Sciatic nerve (tissue), 2 donors: ENCODE measurements at places on chromosomes 16 and 17. TPM values are rescaled to one million over a fixed set of nuclear protein-coding genes. Genes with fewer than 3 reads are reported as not detected.

DNA sequence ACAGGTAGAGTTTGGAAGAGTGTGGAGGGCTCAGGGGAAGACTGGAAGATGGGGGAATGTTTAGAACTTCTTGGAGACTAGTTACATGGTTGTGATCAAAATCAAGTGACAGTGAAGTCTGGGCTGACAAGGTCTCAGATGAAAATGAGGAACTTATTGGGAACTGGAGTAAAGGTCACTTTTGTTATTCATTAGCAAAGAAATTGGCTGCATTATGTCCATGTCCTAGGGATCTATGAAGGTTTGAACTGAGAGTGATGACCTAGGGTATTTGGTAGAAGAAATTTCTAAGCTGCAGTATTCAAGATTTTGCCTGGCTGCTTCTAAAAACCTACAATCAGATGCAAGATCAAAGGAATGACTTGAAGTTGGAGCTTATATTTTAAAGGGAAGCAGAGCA is 747.1 kb downstream of the KCNJ2 start:
- no peak for DNase-seq

DNA sequence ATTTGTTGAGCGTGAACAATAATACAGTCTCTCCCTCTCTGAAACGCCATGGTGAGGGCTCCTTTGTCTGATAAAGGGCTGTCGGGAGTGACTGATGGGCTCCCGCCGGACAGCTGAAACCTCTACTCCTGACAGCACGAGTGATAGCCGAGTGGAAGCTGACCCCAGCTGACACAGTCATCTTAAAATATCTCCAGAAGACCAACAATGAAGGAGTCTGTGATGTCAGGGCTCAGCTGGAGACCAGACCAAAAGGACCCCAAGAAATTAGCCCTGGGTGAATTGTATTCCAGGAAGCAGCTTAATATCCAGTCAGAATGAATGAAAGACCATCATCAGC is 22.4 kb downstream of the CCDC182 start:
- DNase-seq = no peak

GRCh38 chr17:49575679-49576087 is at the start of gene NXPH3:
NXPH3 (plus strand) TSS chr17:49575871; CDS start chr17:49576220, 349 bp downstream.
- DNase-seq = peak; percentile 83

- peak; percentile 55 for DNase-seq
These were observed 21.6 kb upstream of the METRNL start for GRCh38 chr17:83057793-83058265.

DNA sequence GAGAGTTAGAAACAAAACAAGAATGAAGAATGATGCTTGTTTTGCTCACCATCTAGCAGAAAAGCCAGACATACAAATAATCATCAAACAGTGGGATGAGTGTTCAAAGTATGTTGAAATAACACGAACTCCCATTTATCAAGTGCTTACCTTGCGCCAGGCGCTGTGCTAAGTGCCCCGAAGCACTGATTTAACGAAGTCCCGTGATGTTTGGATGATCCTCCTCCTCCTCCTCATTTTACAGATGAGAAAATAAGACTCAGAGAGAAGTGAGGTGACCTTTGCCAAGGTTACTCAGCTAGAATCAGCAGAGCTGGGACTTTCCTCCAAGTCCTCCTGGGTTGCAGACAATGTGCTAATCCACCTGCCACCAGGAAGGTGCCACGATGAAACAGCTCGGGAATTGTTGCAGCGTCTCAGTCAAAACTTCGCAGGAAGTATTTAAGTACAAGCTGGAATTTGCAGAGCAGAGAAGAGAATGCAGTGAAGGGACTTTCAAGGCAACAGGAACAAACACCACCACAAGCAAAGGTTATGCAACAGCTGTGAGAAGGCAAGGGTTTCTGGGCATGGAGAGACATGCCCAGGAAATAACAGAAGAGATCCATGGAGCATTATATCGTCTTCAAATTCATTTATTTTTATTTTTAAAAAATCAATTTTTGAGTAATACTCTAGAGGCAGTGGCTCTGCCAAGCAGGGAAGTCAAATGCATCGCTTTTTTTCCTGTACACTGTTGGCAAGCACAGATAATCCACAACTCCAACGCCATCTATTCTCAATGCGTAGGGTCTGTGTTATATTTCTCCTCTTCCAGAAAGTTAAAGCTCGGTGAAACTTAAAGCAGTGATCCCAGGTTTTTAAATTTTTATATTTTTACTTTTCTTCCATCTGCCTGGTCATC is 11.1 kb downstream of the PRCD start:
- DNase-seq = no peak

GRCh38 chr16:53629151-53629550 is 74.5 kb downstream of the RPGRIP1L start:
- no peak for DNase-seq

DNA sequence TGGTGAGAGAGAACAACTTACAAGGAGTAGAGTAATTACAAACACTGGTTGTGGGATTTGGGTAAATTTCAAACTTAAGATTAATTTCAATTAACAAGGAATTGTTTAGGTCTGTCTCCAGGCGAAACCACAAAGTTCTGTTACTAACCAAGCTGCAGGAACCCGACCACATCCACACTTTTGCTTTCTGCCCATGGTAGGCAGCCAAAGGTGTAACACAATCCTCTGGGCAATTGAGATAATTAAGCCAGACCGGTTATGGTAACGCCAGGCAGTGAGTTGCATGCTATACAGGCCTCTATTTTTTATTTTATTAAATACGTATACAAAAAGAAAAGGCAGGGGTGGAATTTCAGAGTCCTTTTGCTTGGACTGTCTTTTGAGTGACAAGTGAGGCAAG is 12.0 kb downstream of the KCNJ2 start:
- no peak for DNase-seq

- peak; percentile 75 for DNase-seq
These were observed 66.4 kb upstream of the SMIM36 start for GRCh38 chr17:55577687-55578086.

- no peak for DNase-seq
These were observed 5.7 kb downstream of the ENO3 start for GRCh38 chr17:4956493-4957061.

VEZF1 gene
- total RNA-seq = 73.8 TPM

CRYBA1 gene
- not detected for total RNA-seq

GRCh38 chr16:55378616-55379015 is 54.6 kb downstream of the IRX6 start:
- DNase-seq = no peak

DNA sequence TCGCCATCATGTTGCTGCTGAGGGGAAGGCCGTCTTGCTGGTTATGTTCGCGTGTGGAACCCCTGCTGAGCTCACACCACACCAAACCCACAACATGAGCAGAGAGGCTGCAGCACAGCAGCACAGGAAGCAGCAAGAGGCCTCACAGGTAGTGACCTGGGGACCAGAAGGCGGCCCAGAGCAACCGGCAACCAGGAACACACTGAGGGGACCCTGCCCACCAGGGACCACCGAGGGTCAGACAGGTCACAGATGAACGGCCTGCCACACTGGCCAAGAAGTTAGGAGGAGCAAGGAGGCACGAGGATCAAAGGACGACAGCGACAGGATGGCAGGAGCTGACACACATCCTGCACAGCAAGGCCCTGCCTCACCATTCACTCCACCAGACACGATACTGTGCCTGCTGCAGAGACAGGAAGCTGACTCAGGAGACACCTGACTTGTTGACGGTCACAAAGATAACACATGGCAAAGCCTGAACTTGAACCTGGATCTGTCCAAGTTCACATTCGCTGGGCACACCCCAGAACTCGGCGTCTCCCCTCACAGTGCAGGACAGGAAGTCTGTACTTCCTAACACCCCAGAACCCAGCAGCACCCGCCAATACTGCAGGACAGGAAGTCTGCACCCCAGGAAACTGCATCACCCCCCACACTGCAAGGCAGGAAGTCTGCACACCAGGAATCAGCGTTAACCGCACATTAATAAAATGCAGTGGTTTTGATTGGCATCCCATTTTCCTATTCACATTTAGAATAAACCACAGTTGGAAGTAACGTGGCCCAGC is 98.5 kb downstream of the ZNF778 start:
- DNase-seq = no peak

DNA sequence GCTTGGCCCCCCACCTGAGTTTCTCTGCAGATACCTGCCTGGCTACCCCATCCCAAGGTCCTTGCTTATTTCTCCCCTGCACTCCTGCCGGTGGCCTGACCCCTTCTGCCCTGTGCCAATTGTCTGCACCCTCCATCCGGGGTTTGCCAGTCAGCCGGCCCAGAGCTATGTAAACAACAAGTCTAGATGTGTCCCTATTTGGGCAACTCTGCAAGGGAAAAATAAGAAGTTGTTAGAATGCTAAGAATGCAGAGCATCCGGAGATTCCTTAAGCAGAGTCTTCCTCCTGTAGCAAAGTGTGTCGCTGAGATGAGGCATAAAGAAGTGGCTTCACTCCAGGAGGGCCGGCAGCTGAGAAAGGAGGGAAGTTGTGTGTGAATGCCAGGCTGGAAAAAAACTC is 46.6 kb downstream of the RGS9 start:
- no peak for DNase-seq

DNA sequence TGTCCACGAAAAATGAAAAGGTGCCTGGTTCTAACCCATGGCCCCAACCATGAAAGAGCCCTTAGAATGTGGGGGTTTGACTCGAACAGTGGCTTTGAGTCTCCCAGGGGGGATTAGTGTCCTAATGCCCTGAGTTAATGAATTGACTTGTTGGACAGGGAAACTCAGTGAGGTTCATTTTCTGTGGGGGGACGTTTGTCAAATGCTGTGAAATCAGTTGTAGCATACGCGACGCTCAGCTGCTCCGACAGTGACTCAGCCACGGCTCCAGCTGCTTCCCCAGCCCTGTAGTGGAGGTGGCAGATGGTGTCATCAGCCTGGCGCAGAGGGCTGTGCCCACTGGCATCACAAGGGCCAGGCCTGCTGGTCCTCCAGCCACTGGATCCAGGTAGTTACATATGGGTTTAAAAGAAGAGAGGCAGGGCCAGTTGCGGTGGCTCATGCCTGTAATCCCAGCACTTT is 3.9 kb upstream of the TMEM235 start:
- no peak for DNase-seq

CLEC10A gene
- total RNA-seq = 14.7 TPM

- no peak for DNase-seq
These were observed 89.5 kb downstream of the TNFRSF13B start for GRCh38 chr17:16882243-16882925.

TMEM98 gene
- 123 TPM for total RNA-seq

TBC1D3L gene
- 21.6 TPM for total RNA-seq

DNA sequence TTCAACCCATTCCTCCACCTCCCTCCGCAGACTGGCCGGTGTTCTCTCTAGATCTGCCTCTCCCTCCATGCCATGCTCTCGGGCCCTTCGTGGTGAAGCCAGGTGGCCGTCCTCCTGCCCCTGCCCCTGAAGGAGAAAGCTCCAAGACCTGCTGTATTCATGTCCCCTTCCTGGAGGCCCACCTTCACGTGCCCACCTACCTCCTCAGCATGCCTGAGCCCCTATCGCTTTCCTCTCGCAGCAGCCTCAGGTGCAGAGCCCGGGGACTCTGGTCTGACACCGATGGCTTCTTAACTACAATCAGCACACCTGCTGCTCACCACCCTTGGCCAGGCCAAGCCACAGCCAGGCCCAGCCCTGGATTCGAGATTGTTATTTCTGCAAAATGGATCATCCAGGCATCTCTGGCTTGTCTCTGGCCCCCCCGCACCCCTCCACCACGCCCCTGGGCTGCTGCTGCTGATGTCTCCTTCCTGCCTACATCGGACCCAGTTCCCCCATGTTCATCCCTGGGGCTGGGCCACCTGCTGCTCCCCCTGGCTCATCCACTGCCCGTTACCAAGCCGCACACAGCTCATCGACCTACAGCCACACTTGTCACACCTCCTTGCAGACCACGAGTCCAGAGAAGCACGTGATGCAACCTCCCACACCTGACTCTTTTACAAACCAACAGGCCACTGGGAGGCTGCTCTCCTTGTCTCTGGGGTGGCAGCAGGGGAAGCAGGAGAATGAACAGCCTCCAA is 32.5 kb upstream of the TNFRSF13B start:
- DNase-seq = no peak

HS3ST4 gene
- total RNA-seq = 0.22 TPM

SYT17 gene
- total RNA-seq = 8.2 TPM

KRTAP17-1 gene
- not detected for total RNA-seq

GRCh38 chr16:84137287-84137686 is 7.7 kb downstream of the HSDL1 start:
- no peak for DNase-seq

- DNase-seq = peak; percentile 81
These were observed 1.2 kb downstream of the HCRT start for GRCh38 chr17:42183741-42184711.

DNA sequence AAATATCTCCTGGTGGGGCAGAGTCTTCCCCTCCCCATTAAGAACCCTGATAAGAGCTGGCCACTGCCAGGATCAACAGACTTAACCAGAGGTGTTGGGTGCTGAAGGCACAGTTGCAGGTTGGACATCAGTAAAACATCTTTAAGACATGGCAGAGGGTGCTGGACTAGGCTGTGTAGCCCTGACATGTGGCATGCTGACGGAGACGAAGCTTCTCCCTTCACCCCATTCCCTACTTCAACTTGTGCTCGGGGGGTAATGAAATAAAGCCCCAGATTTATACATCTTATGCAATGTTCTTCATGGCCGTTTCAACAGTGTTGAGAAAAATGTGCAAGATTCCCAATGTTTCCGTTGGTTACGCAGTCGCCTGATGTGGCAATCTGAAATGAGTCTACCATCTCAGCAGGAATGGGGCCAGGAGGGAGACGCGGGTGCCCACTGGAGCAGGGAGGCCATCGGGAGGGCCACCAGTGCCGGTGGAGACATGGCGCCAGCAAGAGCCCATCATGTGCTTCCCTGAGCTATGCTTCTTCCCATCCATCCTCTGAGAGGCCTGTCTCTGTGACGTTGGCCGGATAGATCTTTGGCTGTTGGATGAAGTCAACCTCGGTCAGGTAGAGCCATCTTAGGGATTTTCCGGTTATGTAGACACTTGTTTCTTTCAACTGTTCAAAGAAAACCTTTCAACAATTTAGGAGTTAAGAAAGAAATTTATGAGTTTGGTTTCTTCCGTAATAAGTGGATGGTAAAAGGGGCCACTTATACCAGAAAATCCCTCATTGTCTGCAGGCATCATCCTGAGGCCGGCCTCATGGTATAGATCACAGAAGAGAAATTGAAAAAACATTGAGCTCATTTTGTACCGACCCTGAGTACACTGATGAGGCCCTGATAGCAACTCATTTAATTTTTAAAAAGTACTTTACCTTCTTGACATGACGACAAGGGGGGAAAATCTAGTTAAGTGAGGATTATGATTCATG is 6.4 kb downstream of the IRF8 start:
- DNase-seq = no peak

- DNase-seq = no peak
These were observed 252.8 kb upstream of the PMFBP1 start for GRCh38 chr16:72424757-72425156.

- no peak for DNase-seq
These were observed 2.0 kb upstream of the KRT38 start for GRCh38 chr17:41442739-41443138.

- DNase-seq = no peak
These were observed 2.8 kb upstream of the RPS15A start for GRCh38 chr16:18792836-18793433.

TMEM238L gene
- not detected for total RNA-seq
